ENCODE measurements at places on chromosomes 3 and 15.

- no peak overlapping the region for H3K4me3 ChIP-seq
- H3K27me3 ChIP-seq, result no peaks in the 10 kb centered on the region
- H3K27ac ChIP-seq, result no peak overlapping the region
- no peaks in the 10 kb centered on the region for H3K36me3 ChIP-seq
- DNase-seq, result no peak
Observed at GRCh38 chr3:94596887-94597566, 534.2 kb downstream of the NSUN3 start.

GRCh38 chr3:27509376-27509775, 25.2 kb upstream of the SLC4A7 start:
- no peaks in the 10 kb centered on the region for H3K36me3 ChIP-seq
- no peak overlapping the region for H3K4me3 ChIP-seq
- no peak for DNase-seq
- H3K27ac ChIP-seq, result no peak overlapping the region
- no peaks in the 10 kb centered on the region for H3K4me1 ChIP-seq

- H3K27me3 ChIP-seq, result no peaks in the 10 kb centered on the region
- H3K27ac ChIP-seq, result no peak within 1 kb of the TSS
- H3K4me1 ChIP-seq, result no peaks in the 10 kb centered on the region
- DNase-seq, result no peak
Observed at GRCh38 chr15:64911311-64912186, at the start of gene ANKDD1A. Gene ANKDD1A, plus strand, starts transcription at chr15:64911902. Its CDS starts 29 bp downstream, at chr15:64911931.

DNA sequence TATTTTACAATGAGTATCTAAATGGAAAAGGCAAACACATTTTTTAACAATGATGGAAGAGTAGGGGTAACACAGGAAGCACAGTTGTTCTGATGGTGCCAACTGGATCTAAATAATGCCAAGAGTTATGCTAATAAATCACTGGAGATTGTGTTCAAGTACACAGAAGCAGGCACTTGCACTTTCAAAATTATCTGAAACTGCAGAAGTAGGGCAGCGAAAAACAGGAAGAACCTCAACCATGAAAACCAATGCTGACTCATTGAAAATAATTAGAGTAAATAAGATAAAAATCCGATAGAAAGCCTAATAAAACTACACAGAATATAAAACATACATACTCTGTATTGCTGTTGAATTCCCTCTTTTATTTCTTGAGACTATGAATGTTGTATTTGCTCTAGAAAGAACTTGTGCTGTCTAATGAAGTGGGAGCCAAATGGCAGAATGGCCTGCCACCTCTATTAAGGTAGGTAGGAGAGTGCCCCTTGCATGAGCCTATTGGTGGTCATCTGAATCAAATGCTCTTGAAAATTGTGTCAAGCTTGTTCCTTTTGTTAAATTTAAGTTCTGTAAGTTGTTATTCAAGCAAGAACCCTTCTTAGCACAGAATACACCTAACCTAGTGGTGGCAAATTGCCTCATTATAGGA, 93.7 kb downstream of the ABI3BP start:
- DNase-seq, result no peak
- H3K4me1 ChIP-seq, result no peaks in the 10 kb centered on the region
- H3K4me3 ChIP-seq, result no peak overlapping the region

GRCh38 chr15:43934480-43934879, 107.7 kb downstream of the WDR76 start:
- no peak for DNase-seq
- H3K4me3 ChIP-seq, result no peak overlapping the region
- no peaks in the 10 kb centered on the region for H3K4me1 ChIP-seq

DNA sequence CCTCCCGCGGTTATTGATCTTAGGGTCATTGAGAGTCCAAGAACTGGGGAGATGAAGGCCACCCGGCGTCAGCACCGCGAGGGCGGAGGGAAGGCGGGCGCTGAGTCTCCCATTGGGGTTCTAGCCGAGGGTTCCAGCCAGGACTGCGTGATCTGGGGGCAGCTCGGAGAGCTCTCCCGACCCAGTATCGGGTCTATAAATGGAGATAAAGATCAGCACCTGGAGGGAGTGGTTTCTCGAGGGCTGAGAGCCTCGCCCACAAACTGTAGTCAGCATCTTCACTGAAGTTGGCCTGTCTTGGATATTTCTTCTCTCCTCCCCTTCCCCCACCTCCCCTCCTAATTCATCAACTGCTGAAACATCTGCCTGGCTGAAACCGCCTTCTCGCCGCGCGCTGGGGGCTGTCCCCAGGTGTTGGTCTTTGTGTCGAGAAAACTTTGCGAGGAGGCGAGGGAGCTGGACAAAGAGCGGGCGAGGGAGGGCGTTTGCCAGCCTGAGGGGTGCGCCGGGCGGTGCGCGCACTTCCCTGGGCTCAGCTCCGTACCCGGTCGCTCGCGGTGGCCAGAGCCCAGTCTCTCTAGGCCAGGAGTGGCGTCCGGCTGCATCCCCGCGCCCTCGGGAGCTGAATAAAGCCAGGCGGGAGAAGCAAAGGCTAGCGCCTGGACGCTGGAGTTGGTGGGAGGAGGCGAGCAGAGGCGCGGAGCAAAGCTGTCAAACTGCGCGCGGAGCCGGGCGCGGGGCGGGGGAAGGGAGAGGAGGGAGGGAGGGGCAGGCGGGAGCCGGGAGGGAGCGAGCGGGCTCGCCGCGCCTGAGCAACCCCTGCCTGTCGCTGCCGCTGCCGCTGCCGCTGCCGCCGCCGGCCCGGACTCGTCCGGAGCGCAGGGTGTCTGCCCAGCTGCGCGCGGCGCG, at the start of gene ST8SIA2:
TSS of gene ST8SIA2 (plus strand) at position 811 of the 909 bp plus-strand sequence. CDS start 184 bp downstream, outside the sequence.
- H3K4me1 ChIP-seq, result peaks cover 3% of the 10 kb centered on the region
- no peak within 1 kb of the TSS for H3K27ac ChIP-seq
- peaks cover 56% of the 10 kb centered on the region for H3K27me3 ChIP-seq
- no peak within 1 kb of the TSS for H3K4me3 ChIP-seq

GRCh38 chr15:44489464-44489863, 47.5 kb upstream of the EIF3J start:
- no peaks in the 10 kb centered on the region for H3K27me3 ChIP-seq
- H3K4me1 ChIP-seq, result no peaks in the 10 kb centered on the region
- no peak overlapping the region for H3K27ac ChIP-seq
- DNase-seq, result no peak
- peaks cover 2% of the 10 kb centered on the region for H3K36me3 ChIP-seq

DNA sequence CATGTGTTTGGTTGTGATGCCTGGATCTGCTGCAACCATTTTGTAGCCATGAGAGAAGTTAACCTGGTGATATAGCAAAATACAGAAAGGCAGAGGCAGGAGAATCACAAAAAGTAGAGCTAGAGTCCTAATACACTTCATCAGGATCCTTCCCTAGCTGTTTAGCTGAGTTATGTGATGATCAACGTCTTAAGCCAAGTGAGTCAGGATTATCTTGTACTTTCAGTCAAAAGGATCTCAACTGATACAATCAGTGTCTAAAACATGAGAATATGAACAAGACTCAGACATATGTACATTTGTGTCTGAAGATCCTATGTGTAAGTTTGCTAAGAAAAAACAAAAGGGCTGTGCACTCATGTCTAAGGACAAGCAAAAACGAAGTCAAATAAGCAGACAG, 236.9 kb downstream of the NTRK3 start:
- H3K27ac ChIP-seq, result no peak overlapping the region
- H3K4me1 ChIP-seq, result no peaks in the 10 kb centered on the region
- no peak for DNase-seq
- no peaks in the 10 kb centered on the region for H3K36me3 ChIP-seq
- no peak overlapping the region for H3K4me3 ChIP-seq

- H3K4me3 ChIP-seq, result no peak overlapping the region
- H3K27me3 ChIP-seq, result no peaks in the 10 kb centered on the region
- no peaks in the 10 kb centered on the region for H3K36me3 ChIP-seq
- peaks cover 35% of the 10 kb centered on the region for H3K4me1 ChIP-seq
- H3K27ac ChIP-seq, result peak overlapping the region; percentile 56
Observed at GRCh38 chr15:63939531-63940130, 105.9 kb upstream of the HERC1 start.

DNA sequence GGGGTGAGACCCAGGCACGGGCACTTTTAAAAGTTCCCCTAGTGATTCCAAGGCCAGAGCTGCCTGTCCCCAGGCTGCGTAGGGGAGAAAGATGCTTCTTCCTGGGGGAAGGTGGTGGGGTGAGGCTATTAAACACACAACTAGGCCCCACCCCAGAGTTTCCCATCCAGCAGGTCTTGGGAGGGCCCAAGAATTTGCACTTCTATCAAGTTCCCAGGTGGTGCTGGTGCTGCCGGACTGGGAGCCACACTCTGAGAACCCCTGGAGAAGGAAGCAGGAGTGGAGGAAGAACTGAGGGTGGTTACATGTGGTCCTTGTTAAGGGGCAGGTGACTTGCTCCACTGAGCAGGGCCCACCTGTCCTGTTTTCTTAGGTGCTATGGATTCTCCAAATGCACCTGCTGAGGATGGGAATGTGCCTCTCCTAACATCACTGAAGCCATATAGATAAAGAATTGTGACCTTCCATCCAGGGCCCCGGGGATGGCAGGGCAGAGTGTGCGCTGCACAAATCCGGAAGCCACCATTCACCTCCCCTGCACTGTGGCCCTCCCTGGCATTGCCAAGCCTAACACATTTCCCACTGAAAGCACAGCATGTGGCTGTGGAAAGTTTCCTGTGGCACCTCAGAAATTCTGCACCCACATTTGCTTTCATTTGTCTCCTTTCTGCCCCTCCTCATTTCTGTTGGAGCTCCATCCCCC, 111.5 kb upstream of the MEF2A start:
- DNase-seq, result no peak
- H3K4me1 ChIP-seq, result peaks cover 40% of the 10 kb centered on the region
- H3K4me3 ChIP-seq, result no peak overlapping the region
- no peak overlapping the region for H3K27ac ChIP-seq

DNA sequence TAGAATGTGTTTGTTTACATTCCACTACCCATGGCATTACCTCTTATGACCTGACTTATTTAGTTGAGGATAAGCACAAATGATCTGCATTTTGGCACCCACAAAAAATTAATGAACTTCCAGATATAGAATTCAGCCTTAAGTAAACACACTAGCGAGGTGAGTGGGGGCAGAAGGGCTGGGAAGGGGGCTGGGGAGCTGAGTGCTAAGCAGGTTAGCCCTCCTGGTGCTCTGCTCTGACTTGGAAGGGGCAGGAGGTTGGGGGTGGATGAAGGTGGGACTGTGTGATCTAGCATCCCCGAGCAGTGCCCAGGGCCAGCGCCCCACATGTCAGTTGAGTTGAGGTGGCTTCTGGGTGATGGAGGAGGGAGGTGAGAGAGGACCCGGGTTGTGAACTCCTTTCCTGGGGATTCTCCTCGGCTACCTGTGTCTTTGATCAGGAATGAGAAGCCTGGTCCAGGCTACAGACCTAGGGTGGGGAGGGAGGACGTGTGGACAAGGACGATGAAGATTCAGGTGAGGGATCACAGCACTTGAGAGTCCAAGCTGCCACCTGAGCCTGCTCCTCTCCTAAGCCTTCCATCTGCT, 178.6 kb upstream of the SMAD3 start:
- H3K4me1 ChIP-seq, result no peaks in the 10 kb centered on the region
- H3K36me3 ChIP-seq, result no peaks in the 10 kb centered on the region
- H3K27ac ChIP-seq, result no peak overlapping the region

DNA sequence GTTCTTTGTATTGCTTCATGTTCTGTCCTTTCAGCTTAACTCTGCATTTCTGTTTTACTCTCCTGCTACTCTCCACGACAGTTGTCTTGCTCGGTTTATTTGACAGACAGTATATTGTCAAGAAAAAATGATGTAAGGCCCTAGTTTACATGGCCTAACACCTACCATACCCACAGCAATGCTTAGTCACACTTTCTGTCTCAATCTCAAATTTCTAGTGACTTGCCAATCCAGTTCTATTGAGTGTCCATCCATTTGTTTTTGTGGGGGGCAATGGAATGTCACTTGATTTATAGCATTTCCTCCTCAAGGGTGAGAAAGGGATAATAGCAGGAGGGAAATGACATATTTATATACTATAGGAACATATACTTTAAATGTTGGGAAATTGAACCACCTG, 676.2 kb downstream of the NAALADL2 start:
- no peak overlapping the region for H3K27ac ChIP-seq
- no peaks in the 10 kb centered on the region for H3K4me1 ChIP-seq

- no peaks in the 10 kb centered on the region for H3K36me3 ChIP-seq
- H3K27me3 ChIP-seq, result no peaks in the 10 kb centered on the region
- DNase-seq, result no peak
- no peak overlapping the region for H3K4me3 ChIP-seq
- H3K4me1 ChIP-seq, result no peaks in the 10 kb centered on the region
Observed at GRCh38 chr3:60553144-60553543, 698.1 kb downstream of the FHIT start.

DNA sequence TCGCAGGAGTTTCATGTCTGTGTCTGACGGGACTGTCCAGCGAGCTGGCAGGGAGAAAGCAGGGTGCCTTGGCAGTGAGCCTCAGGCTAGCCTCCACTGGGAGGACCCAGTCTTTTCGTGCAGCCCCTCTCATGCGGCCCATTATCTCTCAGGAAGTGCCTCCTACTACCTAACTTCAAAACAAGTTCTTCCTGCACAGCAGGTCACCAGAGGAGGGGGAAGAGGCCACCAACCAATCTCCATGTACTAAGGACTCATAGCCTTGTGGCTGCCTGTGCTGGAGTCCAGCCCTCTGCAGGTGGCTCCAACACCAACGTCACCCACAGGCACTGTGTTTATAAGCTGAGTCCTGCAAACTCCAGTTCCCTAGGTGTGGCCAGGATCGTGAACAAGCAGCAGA, 4.8 kb downstream of the VIPR1 start:
- H3K27ac ChIP-seq, result peak overlapping the region; percentile 18
- H3K4me3 ChIP-seq, result peak overlapping the region; percentile 1
- H3K27me3 ChIP-seq, result no peaks in the 10 kb centered on the region
- no peak for DNase-seq
- peaks cover under 1% of the 10 kb centered on the region for H3K36me3 ChIP-seq

GRCh38 chr3:1446531-1446930, 353.7 kb downstream of the CNTN6 start:
- no peaks in the 10 kb centered on the region for H3K27me3 ChIP-seq
- no peak overlapping the region for H3K27ac ChIP-seq
- DNase-seq, result no peak
- no peak overlapping the region for H3K4me3 ChIP-seq

DNA sequence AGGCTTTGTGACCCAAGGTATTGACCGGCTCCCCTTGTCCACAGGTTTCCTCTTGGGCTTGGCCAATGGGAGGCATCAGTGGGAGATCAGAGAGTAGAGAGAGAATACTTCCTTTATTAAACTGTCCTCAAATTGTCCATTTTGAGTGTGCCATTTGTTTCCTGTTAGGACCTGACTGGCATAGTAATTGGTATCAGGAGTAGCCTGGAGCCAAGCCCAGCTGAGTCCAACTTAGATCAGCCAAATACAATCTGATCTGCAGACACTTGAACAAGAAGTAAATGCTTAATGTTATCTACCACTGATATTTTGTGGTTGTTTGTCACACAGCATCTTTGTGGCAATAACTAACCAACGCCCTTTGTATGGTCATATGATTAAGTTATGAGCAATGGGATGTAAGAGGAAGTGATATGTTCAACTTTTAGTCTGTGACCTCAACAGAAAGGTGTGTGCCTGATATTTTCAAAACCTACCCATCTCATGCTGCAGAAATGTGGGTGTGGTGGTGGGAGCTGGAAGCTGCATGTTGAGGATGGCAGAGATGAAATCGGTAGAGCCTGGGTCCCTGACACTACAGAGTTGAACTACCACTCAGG, 13.3 kb downstream of the MYD88 start:
- H3K4me3 ChIP-seq, result no peak overlapping the region
- DNase-seq, result no peak
- no peaks in the 10 kb centered on the region for H3K27me3 ChIP-seq
- H3K36me3 ChIP-seq, result no peaks in the 10 kb centered on the region

GRCh38 chr15:59791755-59792154, 102.6 kb upstream of the BNIP2 start:
- no peaks in the 10 kb centered on the region for H3K36me3 ChIP-seq
- H3K27me3 ChIP-seq, result no peaks in the 10 kb centered on the region
- peaks cover 25% of the 10 kb centered on the region for H3K4me1 ChIP-seq
- H3K27ac ChIP-seq, result peak overlapping the region; percentile 7
- H3K4me3 ChIP-seq, result no peak overlapping the region

All from T-cell (primary cell).